ENCODE measurements at places on chromosomes 2 and 18.

- no peak for DNase-seq
These were observed 1.7 kb downstream of the MYOM1 start for GRCh38 chr18:3217948-3218647.

- DNase-seq, result no peak
These were observed 273.3 kb downstream of the NDUFA10 start for GRCh38 chr2:239751679-239752355.

DNA sequence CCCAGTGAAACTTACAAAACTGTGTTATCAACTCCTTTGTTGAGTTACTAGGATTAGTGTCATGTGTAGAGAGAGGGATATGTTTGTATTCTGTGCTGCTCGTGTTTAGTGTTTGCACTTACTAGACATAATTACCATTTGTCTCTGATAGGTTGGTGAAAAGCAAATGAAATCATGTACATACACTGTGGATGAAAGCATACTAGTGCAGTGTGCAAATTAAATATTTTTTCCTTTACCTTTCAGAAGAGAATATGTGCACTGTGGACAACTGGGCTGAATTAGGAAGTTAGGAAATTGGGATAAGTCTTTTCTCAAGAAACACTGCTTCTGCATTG, 1.2 kb downstream of the KIAA1328 start:
- no peak for DNase-seq

GRCh38 chr2:25388491-25388890, 46.8 kb upstream of the DNMT3A start:
- DNase-seq, result no peak

DNA sequence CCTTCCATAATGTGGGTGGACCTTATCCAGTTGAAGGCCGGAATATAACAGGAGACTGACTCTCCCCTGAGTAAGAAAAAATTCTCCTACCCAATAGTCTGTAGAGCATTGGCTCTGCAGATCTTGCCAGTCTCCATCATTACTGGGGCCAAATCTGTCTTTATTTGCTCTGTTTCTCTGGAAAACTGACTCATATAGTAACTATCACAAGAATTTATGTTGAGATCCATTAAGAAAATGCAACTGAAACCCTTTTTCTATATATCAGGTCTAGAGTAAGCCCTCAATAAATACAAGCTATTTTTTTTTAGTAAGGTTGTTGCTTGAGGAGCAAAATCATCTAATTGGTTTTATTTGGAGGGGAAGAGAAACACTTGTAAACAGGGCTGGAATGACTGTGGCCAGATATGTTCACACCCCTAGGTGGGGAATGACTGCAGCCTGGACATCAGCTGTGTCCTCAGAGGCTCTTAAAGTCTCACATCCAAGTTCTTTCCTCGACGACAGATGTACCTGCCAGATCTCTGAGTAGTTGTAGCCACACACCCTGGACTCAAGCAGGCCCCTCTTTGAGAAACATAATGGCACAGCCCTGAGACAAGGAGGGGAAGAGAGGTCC, 339.7 kb downstream of the TNS1 start:
- no peak for DNase-seq

DNA sequence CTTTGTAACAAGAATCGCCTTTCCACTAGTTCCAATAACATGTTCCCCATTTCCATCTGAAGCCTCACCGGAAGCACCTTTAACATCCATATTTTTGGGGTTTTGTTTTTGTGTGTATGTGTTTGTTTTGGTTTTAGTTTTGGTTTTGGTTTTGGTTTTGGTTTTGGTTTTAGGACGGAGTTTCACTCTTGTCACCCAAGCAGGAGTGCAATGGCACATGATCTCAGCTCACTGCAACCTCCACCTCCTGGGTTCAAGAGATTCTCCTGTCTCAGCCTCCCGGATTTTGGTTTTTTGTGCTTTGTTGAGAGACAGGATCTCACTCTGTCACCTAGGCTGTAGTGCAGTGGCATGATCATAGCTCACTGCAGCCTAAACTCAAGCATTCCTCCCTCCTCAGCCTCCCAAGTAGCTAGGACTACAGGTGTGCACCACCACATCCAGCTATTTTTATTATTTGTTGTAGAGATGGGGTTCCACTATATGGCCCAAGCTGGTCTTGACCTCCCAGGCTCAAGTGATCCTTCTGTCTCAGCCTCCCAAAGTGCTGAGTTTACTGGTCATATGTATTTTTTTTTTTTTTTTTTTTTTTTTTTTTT, 36.3 kb downstream of the TGOLN2 start:
- no peak for DNase-seq

GRCh38 chr2:30221531-30221930, 9.8 kb upstream of the LBH start:
- DNase-seq, result no peak

DNA sequence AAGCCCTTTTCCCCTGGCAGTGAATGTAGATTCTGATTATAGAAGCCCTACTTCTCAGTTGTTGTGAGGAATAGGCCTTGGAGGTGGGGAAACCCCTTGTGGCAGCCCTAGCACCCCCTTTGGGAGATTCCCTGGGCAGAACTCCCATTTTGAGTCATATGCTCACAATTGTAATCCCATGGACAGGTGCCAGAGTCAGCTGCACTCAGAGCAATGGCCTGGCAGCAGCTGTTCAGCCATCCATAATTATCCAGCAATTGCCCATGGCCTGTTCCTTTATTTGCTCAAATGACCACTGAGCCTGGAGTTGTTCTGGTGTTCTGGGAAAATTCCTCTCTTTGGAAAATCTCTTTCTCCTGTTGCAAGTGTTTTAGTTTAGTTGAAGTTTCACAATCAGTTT, 71.7 kb downstream of the PTRHD1 start:
- no peak for DNase-seq

- no peak for DNase-seq
These were observed 150.2 kb upstream of the SATB2 start for GRCh38 chr2:199607914-199608313.

GRCh38 chr2:179592167-179592936, 269.1 kb downstream of the ZNF385B start:
- no peak for DNase-seq

- no peak for DNase-seq
These were observed 193.3 kb upstream of the BOD1L2 start for GRCh38 chr18:56953428-56954198.

DNA sequence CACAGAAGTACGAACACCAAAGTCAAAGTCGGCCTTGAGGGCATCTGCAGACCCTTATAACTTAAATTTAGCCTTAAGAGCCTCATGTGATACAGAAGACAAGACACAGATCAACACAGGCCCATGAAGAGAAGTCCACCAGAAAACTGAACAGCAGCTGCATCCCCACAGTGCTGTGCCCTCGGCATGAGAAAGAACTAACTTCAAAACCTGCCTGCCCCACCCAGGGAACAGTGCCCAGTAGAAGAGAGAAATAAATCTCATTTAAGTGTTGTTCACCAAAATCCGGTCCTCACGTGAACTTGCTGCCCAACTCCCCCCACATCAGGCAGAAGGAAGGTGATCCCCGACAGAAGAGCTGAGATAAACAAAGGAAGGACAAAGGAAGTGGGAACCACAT, 73.7 kb downstream of the PXDN start:
- DNase-seq, result no peak

DNA sequence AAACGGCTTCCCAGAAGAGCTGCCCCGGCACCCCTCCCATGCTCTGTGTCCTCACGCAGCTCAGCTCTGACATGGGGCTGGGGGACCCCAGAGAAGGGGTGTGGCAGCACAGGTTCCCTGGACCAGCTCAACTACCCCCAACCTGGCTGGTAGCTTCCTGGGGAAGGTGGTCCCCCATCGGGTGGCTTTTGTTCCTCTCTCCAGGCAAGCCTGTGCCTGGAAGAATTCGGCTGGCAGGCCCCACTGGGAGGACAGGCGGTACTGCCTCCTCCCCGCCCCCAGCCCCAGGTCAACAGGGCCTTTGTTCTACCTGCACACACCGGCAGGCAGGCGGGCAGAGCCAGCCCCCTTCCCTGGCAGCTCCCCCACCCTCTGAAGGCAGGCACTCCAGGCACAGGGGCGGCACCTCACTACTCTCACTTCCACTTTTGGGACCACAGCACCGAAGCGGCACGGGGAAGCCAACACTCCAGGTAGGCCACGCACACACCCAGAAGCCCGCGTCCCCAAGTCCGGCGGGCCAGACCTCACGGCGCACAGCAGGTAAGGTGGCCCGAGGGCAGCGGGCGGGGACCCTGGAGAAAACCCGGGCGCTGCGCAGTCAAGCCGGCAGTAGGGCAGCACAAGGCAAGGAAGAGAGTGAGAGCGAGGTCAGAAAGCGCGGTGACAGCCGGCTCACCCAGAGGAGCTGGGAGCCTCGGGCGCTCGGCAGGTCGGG, 1.3 kb downstream of the HS6ST1 start:
- no peak for DNase-seq

- peak; percentile 69 for DNase-seq
These were observed 35.8 kb downstream of the CIB4 start for GRCh38 chr2:26605195-26605998.

DNA sequence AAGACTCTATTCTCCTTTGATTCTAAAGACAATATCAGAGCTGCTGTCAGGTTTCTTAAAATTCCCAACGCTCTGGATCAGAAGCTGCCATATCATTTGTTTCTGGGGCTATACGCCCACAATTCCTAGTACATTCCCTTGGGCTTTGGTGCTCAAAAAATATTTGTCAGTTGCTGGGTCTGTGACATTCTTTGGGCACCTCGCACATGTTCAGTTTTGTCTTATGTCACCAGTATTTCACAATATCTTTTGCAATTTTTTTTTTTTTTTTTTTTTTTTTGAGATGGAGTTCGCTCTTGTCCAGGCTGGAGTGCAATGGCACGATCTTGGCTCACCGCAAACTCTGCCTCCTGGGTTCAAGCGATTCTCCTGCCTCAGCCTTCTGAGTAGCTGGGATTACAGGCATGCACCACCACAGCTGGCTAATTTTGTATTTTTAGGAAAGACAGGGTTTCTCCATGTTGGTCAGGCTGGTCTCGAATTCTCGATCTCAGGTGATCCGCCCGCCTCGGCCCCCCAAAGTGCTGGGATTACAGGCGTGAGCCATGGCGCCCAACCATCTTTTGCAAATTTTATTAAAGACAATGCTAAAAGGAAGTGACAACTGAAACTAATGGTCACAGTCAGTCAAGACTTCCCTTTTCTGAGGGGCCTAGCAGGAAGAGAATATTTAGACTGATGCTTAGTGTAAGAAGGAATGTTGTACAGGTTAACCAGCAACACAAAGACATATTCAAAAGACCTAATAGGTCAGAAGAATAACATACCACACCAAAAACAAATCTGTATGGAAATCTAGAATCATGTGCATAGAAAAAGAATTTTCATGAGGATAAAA, 6.8 kb downstream of the ZNF397 start:
- DNase-seq, result no peak

- DNase-seq, result no peak
These were observed 19.1 kb upstream of the VIT start for GRCh38 chr2:36677386-36677785.

DNA sequence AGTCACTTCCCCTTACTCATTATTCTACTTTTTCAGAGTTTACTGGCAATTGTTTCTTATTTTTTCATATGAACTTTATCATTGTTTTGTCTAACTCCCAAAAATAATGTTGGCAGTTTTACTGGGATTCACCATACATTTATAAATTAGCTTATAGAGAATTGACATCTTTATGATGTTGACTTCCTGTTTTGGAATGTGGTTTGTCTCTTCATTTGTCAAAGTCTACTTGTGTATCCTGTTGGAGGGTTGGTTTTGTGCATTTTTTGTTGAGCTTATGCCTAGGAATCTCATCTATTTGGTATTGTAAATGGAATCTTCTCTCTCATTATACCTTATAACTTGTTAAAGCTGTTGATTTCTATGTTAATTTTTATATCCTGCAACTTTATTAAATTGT, 16.4 kb downstream of the EPC2 start:
- no peak for DNase-seq

DNA sequence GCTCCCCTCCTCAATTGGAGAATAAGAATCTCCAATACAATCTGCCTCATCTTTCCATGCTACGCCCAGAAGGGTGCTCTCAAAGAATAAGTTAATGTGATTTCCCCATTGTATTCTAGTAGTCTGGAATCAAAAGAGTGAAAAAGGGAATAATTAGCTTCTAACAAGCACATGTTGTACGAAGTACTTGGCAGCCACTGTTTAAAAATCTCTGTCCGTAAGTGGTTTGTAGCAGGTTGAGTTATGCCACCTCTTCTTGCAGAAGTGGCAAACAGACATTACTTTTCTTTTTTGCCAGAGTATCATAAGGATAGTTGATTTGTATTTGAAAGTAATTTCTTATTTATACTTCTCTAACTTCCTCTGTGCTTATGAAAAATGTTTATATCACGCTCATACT, 184.7 kb downstream of the CD226 start:
- no peak for DNase-seq

DNA sequence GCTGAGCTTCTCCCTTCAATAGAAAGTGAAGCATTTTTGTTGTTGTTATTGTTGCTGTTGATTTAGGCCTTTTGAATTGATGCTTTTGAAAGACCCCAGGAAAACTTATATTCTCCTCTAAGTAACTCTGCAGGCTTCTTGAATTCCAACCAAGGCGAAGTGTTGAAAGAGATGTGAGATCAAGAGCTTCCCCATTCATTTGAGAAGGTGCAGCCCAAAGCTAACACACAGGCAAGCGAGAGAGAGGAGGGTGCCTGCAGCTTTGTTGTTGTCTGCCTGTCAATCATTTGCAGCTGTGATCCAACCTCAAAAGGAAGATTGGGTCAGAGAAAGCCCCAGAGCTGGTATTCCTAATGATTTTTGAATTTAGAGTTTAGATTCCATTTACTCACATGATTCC, 963.6 kb upstream of the CNTNAP5 start:
- no peak for DNase-seq

DNA sequence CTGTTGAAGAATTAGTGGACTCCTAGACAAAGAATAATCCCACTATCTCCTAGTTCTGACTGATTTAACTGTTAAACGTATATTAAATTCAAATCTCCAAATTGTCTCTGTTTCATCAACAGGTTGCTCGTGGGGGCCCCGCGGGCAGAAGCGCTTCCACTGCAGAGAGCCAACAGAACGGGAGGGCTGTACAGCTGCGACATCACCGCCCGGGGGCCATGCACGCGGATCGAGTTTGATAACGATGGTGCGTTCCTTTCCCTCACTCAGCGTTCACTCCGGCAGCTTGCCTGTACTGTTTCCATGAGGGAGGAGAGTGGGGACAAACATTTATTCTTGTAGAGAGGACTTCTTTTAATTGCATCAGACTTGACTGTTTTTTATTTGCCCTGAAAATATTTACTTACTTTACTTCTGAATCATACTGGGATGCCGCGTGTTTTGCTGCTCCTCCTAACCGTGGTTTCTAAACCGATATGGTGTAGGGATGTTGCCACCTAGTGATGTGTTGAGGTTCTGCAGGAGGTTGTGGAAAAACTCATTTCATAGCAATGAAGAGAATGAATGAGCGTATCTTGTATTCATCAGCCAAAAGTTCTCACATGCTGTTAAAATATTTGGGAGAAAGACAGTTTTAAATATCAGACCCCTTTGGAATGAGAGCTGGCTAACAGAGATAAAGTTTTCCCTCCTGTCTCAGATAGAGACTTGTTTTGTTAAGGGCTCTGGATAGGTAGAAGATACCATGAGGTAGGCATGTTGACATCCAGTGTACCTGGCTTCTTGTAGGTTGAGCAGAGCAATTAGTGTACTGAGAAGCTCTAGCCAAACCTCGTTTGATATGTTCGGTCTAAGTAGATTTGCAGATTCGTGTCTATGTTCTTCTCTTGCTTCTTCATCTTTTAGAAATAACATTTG, 38.3 kb downstream of the ITGA6 start:
- peak; percentile 50 for DNase-seq

- DNase-seq, result no peak
These were observed 29.2 kb downstream of the GPC1 start for GRCh38 chr2:240464514-240465241.

Measured in NT2/D1 (cell line).